Astrocyte (in vitro differentiated cells and primary cell): ENCODE measurements at places on chromosomes 16 and 17. TPM values are rescaled to one million over a fixed set of nuclear protein-coding genes. Genes with fewer than 3 reads are reported as not detected.

The SP6 gene
- total RNA-seq, result 1.3 and 1.6 TPM in 2 replicates

The GAS2L2 gene
- total RNA-seq, result 0.07 TPM in 1 of 2 replicates, not detected in the other

The SDR42E2 gene
- total RNA-seq, result not detected in 2 replicates

The PRSS22 gene
- 0.58 and 1.5 TPM in 2 replicates for total RNA-seq

The C17orf107 gene
- total RNA-seq, result 2.2 and 3.9 TPM in 2 replicates

The ASGR1 gene
- total RNA-seq, result 3.6 and 5.0 TPM in 2 replicates

The TOX3 gene
- total RNA-seq, result 1.9 and 2.3 TPM in 2 replicates

The ST6GALNAC2 gene
- total RNA-seq, result 0.79 TPM in 1 of 2 replicates, not detected in the other

The SMTNL2 gene
- 0.18 and 0.26 TPM in 2 replicates for total RNA-seq

The DRC3 gene
- 0.43 and 1.1 TPM in 2 replicates for total RNA-seq

The CDH11 gene
- 313 and 509 TPM in 2 replicates for total RNA-seq

The HAP1 gene
- total RNA-seq, result 0.46 and 0.52 TPM in 2 replicates

The BAIAP3 gene
- total RNA-seq, result 1.4 and 2.6 TPM in 2 replicates

The ITGAD gene
- not detected in 2 replicates for total RNA-seq

The ERN1 gene
- 9.1 and 11.7 TPM in 2 replicates for total RNA-seq

The CCDC144A gene
- total RNA-seq, result 0.89 and 1.2 TPM in 2 replicates

The CHD9NB gene
- total RNA-seq, result 2.8 and 3.3 TPM in 2 replicates
